Hindlimb muscle (tissue), 1 donor: ENCODE measurements at places on chromosomes 7 and 10. TPM values are rescaled to one million over a fixed set of nuclear protein-coding genes. Genes with fewer than 3 reads are reported as not detected.

GRCh38 chr10:113003052-113003451 is 53.0 kb downstream of the TCF7L2 start:
- DNase-seq, result no peak

DNA sequence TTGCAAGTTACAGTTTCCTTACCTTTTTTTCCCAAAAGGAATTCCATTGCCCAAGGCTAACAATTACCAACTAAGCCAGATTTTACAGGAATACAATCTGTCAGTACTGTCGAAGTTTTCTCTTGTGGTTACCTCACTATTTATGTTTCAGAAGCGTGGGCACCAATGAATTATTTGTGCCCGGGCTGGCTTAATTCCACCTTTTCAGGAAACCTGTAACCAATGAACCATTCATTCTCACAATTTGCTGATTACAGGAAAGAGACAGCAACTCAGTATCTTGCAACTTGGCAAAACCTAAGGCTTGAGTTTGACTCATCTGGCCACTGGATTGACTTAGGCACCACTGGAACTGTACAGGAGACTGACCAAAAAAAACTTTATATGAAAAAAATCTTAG is 485.6 kb downstream of the INHBA start:
- no peak for DNase-seq

- no peak for DNase-seq
Measured at GRCh38 chr10:97861097-97861750, 11.6 kb downstream of the GOLGA7B start.

PCDH15 gene
- 1.0 TPM for polyA plus RNA-seq

EIF4EBP2 gene
- 70.1 TPM for polyA plus RNA-seq

DNA sequence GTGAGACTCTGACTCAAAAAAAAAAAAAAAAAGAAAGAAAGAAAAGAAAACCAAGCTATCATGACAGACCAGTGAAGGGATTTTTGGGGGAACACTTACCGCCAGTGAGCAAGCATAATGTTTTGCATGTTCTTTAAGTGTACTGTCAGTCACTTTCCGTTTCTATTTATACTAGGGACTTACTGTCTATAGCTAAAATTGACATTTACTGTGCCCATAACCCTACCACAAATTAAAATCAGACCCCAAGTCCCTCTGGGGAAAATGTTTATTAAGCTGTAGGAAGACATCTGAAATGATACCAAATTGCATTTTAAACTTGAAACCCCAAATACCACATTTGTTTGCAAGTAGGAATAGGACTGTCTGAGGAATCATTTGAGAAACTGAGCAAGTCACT is 252.8 kb downstream of the TRIL start:
- no peak for DNase-seq

DNA sequence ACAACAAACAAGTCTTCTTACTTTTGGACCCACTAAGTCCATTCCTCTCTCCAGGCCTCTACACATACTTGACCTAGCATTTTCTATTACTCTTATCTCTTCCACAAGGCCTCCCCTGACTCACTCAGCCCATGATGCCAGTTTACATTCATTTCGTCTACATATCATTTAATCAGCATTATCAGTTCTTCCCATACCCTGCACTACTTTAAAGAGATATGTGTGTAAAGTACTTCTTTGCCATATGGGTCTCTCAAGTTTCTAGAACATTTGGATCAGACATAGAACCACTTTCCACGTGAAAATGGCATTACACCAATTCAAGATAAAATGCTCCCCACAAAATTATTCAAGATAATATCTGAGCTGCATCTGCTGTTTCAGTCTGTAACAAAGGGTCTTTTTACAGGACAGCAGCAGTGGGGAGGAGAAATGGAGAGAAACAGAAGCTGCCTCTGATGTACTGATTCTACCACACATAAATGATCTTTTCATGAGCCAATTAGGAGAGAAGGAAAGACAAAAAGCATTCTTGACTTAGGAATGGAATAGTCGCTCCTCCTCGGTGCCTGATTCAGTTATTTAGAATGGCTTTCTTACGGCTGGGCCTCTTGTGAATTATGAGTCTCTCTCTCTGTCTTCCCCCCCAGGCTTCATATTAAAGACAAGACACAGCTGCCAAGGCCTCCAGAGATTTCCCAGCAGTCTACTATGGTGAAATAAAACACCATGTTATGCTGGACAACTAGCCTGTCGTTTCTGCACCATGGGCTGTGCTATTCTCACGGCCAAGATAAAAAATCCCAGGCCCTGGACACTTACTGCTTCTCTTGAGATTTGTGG is 46.9 kb upstream of the SEPTIN7 start:
- no peak for DNase-seq

GRCh38 chr7:31098642-31099360 is 46.7 kb downstream of the ADCYAP1R1 start:
- no peak for DNase-seq

- no peak for DNase-seq
Measured at GRCh38 chr10:130485958-130486895, 350.0 kb downstream of the GLRX3 start.

ETV1 gene
- 11.0 TPM for polyA plus RNA-seq

ANKRD30A gene
- polyA plus RNA-seq, result not detected

- no peak for DNase-seq
Measured at GRCh38 chr7:115749924-115750323, 280.6 kb downstream of the TFEC start.

GRCh38 chr10:62842983-62843382 is 26.8 kb upstream of the EGR2 start:
- DNase-seq, result no peak

DNA sequence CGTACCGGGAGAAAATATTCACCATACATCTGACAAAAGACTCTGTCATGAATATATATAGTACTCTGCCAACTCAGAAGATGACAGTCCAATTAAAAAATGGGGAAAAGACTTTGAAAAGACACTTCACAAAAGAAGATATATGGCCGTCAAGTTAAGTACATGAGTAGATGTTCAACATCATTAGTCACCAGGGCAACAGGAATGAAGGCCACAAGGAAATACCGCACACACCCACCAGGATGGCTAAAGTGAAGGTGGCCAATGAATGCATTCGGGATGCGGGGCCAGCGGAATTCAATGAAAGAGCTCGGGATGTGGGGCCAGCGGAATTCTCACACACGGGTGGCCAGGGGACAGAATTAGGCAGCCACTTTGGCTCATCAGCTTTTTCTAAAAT is 42.2 kb downstream of the MAD1L1 start:
- no peak for DNase-seq

ADIRF gene
- 11.6 TPM for polyA plus RNA-seq

CLDN4 gene
- polyA plus RNA-seq, result 0.97 TPM

AQP1 gene
- 116 TPM for polyA plus RNA-seq

DNA sequence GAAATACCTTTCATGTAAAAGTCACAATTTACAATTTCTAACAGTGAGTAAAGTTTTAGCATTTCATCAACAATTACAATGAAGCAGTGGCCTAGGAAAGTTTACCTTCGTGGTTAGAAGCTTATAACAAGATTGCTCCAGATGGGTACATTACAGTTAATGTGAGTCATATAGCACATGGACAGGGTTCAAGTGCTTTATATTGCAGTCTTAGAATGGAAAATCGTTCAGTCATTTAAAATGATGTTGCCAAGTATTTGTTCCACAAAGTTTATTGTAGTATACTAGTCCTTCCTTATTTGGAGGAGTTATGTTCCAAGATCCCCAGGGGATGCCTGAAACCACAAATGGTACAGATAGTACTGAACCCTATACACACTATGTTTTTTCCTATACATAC is 174.6 kb upstream of the TARP start:
- DNase-seq, result peak; percentile 8

CDH23 gene
- polyA plus RNA-seq, result 4.2 TPM
